ENCODE measurements at places on chromosomes 6 and 20. TPM values are rescaled to one million over a fixed set of nuclear protein-coding genes. Genes with fewer than 3 reads are reported as not detected.

SNAI1 gene
- total RNA-seq = 1.3 TPM

GRCh38 chr6:150208611-150209352, 65.9 kb downstream of the PPP1R14C start:
- no peak for DNase-seq

GRCh38 chr20:2930538-2930937, 57.3 kb downstream of the PTPRA start:
- no peak for DNase-seq

PPP1R3G gene
- total RNA-seq = 0.56 TPM

GRCh38 chr6:158361961-158362669, 49.9 kb downstream of the TULP4 start:
- DNase-seq = no peak

DNA sequence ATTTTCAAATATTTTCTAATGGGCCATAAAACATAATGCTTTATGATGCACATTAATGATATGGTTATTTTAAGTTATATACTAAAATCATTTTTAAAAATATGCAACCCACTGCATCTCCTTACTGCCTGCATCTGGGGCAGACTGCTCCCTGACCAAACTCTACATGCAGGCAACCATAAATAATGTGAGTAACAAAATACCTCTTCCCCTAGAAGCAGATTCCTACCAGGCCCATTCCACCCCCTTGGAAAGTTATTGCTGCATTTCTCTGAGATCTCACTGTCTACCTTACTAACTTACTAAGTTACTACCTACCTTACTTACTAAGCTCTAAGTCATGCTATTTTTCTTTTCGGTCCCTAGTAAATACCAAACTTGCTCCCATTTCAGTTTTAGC, 71.8 kb downstream of the ATG5 start:
- DNase-seq = no peak

SH3BGRL2 gene
- total RNA-seq = 28.8 TPM

DNA sequence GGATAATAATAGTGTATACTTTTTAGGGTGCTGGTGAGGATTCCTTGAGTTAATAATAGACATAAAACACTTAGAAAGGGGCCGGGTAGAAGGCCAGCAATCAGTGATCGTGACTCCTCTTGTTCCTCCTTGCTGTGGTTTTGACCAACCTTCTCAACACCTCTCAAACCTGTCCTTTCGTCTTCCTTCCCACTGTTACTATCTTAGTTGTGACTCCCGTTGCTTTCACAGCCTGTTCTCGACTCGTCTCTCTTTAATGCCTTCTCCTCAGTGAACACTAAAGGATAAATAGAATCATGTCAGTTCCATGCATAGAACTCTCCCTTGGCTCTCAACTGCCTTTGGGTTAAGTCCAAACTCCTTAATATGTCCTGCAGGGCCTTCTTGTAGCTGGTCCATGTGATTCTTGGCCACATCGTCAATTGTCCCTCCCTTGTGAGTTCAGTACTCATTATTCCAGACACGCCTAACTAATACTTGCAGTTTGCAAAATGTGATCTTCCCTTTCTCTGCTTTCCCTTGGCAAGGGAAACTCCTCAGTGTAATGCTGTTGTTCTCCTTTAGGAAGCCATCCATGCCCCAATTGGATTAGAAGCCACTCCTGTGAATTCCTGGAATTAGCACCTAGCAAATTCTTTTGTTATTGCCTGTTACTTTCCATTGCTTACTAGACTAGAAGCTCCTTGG, 164.9 kb downstream of the UTRN start:
- no peak for DNase-seq

- DNase-seq = no peak
Observed at GRCh38 chr6:4607793-4608192, 168.4 kb upstream of the CDYL start.

GRCh38 chr6:41964201-41964887, 22.7 kb upstream of the CCND3 start:
- DNase-seq = no peak

SLC24A3 gene
- not detected for total RNA-seq

RSPH9 gene
- total RNA-seq = 0.04 TPM

WFDC2 gene
- not detected for total RNA-seq

DNA sequence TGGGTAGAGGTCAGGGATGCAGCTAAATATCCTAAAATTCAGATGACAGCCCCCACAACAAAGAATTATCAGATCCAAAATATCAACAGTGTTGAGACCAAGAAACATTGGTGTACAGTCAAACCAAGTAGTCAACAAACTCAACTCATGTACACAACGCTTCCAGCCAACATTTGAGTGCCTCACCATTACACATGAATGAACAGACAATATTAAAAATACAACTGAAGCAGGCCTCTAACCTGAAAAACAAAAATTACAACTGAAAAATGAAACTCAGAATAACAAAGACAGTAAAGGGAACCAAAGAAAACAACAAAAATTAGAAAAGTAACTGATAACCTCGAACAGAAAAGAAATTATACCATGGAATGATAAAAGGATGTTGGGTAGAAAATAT, 46.2 kb downstream of the HACE1 start:
- DNase-seq = no peak

BPIFB4 gene
- total RNA-seq = not detected

TMEM74B gene
- 4.7 TPM for total RNA-seq

GRCh38 chr6:39602601-39603519, 122.3 kb downstream of the KIF6 start:
- no peak for DNase-seq

CAGE1 gene
- total RNA-seq = 0.15 TPM

GRCh38 chr6:98932381-98932780, 15.4 kb downstream of the FBXL4 start:
- DNase-seq = no peak

GRCh38 chr6:169555971-169556617, 145.7 kb downstream of the WDR27 start:
- no peak for DNase-seq

KIFC1 gene
- 47.6 TPM for total RNA-seq

TEAD3 gene
- 14.4 TPM for total RNA-seq

DNA sequence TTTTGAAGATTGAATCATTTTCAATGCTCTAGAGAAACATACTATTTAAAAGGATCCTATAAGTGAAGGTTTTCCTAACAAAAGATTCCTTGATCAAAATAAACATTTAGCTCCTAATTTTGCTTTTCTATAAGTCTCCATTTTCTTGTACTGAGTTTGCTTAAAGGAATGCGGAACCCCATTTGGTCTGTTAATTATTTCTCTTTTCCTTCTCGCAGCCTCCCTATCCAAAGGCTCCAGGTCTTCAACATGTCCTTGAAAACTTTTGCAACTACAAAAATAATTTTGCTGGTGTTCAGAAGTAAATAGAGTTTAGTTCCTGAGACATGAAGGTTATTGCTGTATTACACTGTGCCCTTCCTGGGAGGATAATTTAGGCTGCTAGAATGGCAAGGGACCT, 8.3 kb upstream of the NPEPL1 start:
- DNase-seq = no peak

DNA sequence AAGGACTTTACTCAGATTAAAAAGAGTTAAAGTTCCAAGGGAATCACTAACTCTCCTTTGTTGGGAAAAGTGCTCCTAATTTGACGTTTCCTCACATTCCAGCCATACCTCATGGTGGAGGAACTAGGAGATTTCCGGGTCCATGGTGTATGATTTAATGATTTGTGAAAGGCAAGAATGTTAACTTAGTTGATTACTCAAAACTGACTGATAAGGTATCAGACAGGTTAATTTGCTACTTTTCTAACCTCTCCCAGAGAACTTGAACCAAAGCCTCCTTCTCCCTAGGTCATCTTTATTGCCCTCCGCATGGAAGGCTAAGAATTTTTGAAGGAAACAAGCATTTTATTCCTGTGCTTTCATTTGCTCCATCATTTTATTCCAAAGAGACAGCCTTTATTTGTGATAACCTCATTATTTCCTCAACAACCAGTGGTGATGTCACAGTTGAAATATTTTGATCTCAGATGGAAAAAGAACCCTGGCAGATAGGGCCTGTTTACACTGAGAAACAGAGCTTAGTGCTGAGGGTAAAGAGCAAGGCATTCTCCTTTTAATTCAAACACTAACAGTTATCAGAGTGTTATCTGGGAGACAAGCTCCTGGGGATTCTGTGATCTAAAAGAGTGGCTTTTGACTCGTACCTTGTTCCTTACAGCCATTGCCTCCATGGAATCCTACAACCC, 57.4 kb upstream of the BMP2 start:
- DNase-seq = peak; percentile 24

DNA sequence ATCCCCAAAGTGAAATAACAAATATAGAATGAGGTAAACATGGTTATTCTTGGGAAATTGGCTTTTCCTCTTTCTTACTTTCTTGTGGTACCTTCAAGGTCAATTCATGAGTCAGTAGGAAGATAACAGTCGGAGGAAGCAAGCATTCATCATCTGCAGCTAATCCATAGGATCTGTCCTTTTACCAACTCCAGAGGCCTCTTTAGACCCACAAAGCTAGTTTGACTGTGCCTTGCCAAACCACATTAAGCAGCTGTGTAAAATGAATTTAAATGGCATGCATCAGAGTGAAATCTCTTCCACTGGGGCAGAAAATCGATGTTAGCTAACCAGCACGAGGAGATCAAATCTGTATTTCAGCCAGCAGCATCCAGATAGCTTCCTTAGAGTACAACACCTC, 171.3 kb downstream of the TMEM242 start:
- DNase-seq = no peak

DNA sequence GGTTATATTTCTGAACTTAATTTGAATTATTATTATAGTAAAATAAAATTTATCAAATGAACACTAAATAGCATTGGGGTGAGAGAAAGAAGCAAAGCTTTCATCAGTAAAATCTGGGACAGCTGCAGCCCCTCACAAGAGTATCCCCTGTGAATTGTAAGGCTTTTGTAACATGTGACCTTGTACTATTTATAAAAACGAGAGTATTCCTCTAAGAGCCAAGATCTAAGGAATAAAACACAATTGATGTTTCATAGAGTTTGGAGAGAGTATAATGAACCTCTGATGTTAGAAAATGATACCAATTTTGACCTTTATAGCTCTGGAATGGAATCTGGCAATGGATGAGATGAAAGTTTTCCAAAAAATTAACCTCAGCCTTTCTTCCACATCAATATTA, 617.2 kb upstream of the ID4 start:
- DNase-seq = no peak

RNF39 gene
- total RNA-seq = 0.13 TPM

DNA sequence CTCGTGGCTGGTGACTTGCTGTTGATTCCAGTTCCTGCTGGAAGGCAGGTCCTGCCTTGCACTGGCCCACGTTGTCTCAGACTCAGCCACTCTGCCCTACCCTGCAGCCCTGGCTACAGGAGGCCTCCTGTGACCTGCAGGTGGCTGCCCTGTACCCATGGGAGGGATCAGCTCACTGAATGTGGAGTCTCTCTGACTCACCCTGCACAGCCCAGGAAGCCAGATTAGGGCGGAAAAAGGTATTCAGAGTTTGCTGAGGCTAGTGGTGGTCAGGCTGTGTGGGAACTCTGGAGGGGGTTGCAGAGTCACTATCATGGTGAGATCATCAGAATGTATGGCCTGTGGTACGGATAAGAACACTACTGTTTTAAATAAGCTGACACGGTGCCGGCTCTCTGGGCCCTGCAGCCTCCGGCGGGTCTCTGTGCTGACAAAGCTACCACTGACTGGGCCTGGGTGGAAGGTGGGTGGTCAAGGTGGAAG, 24.7 kb upstream of the PYGB start:
- DNase-seq = peak; percentile 91

PLN gene
- total RNA-seq = not detected

GRCh38 chr6:29967379-29968010, 25.2 kb downstream of the HLA-A start:
- DNase-seq = peak; percentile 81

DNA sequence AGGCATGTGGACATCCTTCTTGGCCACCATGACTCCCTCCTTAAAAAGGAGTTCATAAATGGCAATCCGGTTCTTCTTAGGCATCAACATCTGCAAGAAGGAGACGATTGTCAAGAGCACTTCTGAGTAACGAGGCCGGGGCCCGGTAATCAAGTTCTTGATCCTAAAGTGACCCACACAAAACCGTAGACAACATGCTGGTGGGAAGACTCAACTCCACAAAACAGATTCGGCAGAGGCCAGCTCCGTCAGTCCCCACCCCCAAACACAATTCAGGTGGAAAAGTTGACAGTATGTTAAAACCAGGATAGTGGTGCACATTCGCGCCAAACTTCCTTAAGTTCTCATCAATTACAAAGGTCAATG, 754 bp downstream of the RPS10 start:
- no peak for DNase-seq

MUC22 gene
- not detected for total RNA-seq

GRCh38 chr6:39466631-39467030, 144.1 kb upstream of the KCNK16 start:
- no peak for DNase-seq

SPDEF gene
- total RNA-seq = not detected

DNA sequence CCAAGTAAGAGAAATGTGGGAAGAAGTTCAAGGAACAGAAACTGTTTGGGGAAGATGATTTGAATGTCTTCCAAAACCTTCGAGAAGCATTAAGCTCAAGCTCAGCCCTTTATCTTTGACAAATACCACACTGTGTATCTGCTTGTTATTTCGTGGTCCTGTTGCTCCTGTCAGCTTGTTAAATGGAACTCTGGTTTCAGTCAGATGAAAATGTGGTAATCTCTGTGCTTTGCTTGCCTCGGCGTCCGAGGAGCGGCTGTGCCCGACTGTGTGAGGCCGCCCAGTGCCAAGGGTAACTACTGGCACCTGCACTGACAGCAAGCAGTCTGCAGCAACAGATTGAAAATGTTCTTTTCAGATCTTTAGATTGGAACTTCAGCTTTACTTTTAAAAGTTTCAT, 577.9 kb upstream of the FLRT3 start:
- no peak for DNase-seq

PAK1IP1 gene
- 66.2 TPM for total RNA-seq

GRCh38 chr6:26249957-26250697, 114.9 kb upstream of the BTN3A2 start:
- DNase-seq = peak; percentile 58

DNA sequence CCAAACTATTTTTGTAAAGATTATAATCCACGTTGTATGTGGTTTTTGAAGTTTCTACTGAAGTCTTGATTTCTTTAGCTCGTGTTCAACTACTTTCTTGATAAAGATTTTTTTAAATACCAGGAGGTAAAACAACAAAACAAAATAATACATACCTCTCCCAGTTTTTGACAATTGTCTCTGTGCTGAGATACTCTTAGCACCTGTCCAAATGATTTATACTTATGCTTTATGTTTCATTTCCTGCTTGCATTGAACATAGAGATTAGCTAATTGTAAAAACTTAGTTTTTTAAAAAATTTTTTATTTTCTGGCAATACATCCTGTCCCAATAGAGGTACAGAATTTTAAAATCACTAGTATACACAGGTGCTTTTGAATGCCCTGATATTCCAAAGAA, 506.9 kb upstream of the ADGRB3 start:
- no peak for DNase-seq

DNA sequence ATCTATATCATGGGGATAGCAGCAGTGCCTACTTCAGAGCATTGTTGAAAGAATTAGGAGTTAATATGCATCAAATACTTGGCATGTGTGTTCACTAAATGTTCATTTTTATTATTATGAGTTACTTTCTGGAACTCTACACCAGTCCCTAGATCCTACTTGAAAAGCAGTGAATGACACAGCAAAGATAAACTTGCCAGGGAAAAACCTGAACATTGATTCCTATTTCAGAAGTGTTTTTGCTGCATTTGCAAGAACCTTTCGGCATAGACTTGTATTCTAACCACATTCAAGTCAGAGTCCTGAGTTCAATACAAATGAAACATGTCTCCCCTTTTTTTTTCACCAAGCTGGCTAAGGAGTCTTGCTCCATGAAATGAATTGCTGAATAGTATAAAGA, 187.4 kb upstream of the TAB2 start:
- DNase-seq = no peak

GRCh38 chr6:31871046-31871659, 7.6 kb downstream of the SLC44A4 start:
- no peak for DNase-seq

RIPPLY2 gene
- not detected for total RNA-seq

Measured in HepG2 (cell line).